ENCODE measurements at places on chromosomes 1 and 21.

DNA sequence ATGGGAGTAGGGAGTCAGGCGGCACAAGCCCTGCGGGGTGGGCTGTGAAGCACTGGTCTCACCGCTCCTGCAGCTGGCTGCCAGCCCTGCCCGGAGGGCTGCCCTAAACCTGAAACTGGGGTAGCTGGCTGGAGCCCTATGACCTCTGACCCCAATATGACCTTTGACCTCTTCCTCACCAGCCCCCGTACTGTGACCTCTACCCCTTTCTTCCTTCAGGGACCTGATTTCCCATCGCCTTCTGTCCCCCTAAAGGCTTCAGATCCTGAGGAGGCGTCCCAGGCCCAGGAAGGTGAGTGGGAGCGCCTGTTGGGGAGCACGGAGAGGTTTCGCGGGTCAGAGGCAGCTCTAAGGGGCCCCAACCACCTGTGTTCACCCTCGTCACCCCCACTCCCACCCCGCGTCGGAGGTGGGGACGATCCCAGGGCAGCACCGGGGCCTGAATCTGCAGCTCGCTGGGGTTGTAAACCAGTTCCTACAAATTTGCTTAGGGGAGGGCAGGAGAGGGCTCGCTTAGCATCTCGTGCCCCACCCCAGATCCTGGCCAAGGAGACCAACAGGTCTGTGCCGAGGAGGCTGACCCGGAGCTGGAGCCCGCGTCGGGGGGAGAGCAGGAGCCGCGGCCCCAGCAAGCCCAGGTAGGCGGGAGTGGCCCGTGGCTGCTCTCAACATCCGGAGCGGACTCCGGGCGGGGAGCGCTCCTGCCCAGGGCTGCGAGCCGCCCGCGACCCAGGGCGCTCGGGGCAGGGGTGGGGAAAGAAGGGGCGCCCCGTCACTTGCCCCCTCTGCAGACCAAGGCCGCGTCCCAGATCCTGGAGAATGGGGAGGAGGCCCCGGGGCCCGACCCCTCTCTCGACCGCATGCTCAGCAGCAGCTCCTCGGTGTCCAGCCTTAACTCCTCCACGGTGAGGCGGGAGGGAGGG lies 7.3 kb downstream of the SYTL1 start:
- DNase-seq = no peak

GRCh38 chr1:150142083-150142482 lies 7.6 kb upstream of the PLEKHO1 start:
- DNase-seq = no peak

DNA sequence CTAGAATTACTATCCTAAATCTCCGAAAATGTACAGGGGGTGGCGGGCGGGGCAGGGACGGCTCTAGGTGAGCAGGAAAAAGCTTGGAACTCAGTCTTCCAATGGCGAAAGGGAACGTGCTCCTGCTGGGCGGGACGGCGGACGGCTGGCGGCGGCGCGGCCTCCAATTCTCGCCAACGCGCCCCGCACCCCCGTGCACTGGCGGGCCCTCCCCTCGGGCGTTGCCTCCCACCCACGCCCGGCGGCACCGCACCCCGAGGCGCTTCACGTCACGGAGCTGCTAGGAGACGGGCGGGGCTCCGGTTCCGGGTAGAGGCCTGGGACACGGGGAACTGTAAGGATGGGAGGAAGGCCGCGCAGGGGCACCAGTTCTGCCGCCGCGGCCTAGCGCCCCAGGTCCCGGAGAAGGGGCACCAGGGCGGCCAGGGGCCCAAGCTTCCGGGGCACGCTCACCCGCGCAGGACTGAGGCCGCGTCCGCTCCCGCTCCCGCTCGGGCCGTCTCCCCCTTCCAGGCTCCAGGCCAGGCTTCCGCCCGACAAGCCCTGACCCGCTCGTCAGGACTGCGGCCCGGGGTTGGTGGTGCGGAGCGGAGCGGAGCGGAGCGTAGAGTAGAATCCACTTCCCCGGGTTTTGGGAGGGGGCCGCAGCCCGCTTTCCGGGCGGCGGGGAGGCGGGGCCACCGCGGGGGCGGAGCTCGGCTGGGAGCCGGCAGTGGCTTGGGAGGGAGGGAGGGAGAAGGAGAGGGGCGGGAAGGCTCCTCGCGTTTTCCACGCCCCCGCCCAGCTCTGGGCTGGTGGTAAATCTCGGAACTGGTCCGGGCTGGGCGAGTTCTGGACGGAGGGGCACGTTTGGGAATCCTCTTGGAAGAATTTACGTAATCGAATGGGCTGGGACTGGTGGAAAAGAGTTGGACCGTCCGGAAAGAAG lies at the start of gene DDX59:
Gene DDX59 (minus strand): TSS at position 594 of the 928 bp plus-strand sequence. CDS start 3,167 bp downstream, outside the sequence.
- peak; percentile 91 for DNase-seq

GRCh38 chr1:197595304-197595904 lies 179.9 kb downstream of the DENND1B start:
- DNase-seq = no peak

DNA sequence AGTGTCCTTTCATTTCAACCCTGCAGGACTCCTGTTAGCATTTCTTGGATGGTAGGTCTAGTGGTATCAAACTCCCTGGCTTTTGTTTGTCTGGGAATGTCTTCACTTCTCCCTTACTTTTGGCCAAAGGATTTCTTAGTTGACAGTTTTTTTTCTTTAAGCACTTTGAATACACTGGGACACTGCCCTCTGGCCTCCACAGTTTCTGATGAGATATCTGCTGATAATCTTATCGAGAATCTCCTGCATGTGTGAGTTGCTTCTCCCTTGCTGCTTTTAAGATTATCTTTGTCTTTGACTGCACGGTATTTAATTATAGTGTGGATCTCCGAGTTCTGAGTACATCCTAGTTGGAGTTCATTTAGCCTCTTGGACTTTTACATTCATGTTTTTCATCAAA lies 13.3 kb downstream of the UTS2 start:
- no peak for DNase-seq

GRCh38 chr1:36645867-36646266 lies 163.2 kb upstream of the CSF3R start:
- no peak for DNase-seq

DNA sequence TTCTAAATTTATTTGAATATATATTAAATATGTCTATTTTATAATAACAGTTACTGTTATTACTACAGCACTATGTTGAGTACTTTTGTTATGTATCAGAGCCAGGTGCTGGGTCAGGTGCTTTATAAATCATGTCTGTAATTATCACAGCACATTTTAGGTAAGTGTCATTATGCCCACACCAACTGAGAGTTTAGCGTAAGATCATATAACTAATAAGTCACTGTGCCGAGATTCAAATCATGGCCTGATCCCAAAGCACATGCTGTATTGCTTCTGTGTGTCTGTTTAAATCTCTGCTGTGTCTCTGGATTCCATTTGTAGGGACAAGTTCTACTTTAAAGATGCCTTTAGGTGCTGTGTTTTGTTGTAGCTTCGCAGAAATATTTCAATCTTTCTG lies 1.9 kb downstream of the GPSM2 start:
- DNase-seq = no peak

DNA sequence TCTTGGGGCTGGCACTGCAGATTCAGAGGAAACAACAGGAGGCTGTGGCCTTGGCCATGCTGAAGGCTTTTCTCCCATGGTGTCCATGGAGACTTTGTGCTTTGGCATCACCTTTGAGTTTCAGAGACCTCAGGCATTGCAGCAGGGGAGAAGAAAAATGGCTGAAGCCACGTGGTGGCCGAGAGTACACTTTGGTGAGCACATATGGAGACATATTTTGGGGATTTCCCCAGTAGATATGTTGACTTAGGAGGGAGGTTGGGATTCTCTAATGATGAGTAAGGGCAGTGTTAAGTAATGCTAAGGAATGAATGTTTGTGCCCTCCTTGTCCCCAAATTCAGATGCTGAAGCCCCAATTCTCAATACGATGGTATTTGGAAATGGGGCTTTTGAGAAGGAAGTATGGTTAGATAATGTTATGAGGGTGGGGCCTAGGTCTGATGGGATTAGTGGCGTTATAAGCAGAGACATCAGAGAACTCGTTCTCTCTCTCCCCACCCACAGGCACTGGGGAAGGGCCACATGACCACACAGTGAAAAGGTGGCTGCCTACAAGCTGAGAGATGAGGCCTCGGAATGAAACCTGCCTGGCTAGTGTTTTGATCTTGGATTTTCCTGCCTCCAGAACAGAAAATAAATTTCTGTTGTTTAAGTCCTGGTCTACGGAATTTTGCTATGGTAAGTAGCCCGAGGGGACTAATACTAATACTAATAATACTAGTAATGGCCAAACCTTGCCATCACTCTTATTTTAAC lies 98.6 kb downstream of the TBX19 start:
- DNase-seq = no peak

DNA sequence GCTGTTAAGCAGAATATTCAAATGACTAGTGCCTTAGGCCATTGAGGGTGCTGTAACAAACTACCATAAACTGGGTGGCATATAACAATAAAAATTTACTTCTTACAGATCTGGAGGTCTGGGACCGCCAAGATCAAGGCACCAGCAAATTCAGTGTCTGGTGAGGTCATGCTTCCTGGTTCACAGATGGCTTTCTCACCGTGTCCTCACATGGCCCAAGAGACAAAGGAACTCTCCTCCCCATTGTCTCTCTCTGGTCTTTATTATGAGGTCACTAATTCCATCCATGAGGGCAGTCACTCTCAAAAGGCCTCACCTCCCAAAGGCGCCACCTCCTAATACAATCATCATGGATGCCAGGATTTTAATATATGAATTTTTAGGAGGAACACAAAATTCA lies 127.3 kb downstream of the GABPA start:
- no peak for DNase-seq

GRCh38 chr1:7960867-7961215 lies 670 bp upstream of the PARK7 start:
- DNase-seq = no peak

DNA sequence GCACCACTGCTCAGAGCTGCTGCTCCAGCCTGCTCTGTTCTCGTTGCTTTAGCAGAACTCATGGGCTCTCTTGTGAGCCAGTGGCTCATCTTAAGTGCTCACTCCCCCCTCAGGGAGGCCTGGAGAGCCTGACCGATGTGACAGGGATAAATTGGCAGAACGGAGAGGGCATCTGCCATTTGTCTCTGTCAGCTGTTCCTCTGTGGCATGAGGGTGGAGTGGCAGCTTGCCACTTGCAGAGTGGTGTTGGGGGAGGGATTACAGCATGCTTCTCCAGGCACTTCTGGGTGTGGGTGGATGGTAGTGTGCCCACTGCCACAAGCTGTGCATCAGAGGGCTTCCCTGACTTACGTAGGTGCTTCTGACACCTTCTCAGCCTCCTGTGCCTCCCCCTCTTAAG lies 229.5 kb downstream of the PAPPA2 start:
- no peak for DNase-seq

- no peak for DNase-seq
These were observed 791 bp downstream of the USP24 start for GRCh38 chr1:55214212-55214933.

GRCh38 chr1:157069601-157070000 lies 24.1 kb upstream of the ARHGEF11 start:
- no peak for DNase-seq

GRCh38 chr1:225662155-225662554 lies 9.2 kb upstream of the ENAH start:
- no peak for DNase-seq

DNA sequence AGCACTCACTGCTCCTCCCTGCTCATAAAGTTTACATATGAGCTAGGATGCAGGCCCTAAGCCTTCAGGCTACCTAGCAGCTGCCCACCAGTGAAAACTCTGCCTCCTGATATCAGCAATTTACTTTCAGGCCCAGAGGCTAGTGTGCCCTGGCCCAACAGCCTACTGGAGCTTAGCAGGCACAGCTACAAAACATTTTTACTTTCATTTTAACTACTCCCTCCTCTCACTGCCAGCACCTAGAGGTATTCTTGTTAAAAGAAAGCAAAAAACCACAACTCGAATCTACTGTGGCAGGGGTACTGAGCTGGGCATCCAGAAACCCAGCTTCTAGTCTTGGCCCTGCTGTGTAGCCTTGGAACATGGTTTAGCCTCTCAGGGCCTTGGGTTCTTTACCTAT lies 5.8 kb upstream of the LORICRIN start:
- no peak for DNase-seq

GRCh38 chr1:24963943-24964693 lies 34.0 kb upstream of the RUNX3 start:
- DNase-seq = no peak
